ENCODE measurements at places on chromosomes 1 and 21. TPM values are rescaled to one million over a fixed set of nuclear protein-coding genes. Genes with fewer than 3 reads are reported as not detected.

Gene CTSK
- total RNA-seq: 70.5 TPM

Gene CNST
- 12.3 TPM for total RNA-seq

Gene FNDC10
- 3.4 TPM for total RNA-seq

Gene BCAN
- total RNA-seq: not detected

Gene PRAMEF13
- total RNA-seq: not detected

Gene SAMSN1
- total RNA-seq: 0.12 TPM

Gene MAP3K21
- total RNA-seq: not detected

Gene RASSF5
- total RNA-seq: 0.59 TPM

Gene GREM2
- not detected for total RNA-seq

Gene ABCA4
- total RNA-seq: 0.10 TPM

Gene PRKAA2
- 0.84 TPM for total RNA-seq

Gene PCP4L1
- total RNA-seq: not detected

Gene ESPN
- total RNA-seq: 0.10 TPM

Gene CNKSR1
- total RNA-seq: 0.12 TPM

Gene CACNA1S
- total RNA-seq: not detected

Gene TMEM61
- total RNA-seq: not detected
